ENCODE measurements at places on chromosomes 1 and 21.

DNA sequence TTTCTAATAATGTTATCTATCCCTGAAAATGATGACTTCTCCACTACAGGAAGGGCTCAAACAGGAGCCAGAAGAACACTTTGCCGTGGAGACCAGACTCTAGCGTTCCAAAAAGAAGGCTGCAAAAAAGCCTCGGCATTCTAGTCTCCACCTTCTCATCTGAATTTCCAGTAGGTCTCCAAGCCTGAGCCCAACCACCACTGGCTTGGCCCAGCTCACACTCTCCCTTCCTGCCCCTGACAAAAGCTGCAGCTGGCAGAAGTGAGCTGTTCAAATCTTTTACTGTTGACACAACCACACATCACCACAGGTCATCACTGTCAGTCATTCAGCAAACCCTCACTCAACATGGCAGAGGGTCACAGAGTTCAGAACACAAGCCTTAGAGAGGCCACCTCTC, 69.3 kb downstream of the CAMK2N1 start:
- DNase-seq: no peak

DNA sequence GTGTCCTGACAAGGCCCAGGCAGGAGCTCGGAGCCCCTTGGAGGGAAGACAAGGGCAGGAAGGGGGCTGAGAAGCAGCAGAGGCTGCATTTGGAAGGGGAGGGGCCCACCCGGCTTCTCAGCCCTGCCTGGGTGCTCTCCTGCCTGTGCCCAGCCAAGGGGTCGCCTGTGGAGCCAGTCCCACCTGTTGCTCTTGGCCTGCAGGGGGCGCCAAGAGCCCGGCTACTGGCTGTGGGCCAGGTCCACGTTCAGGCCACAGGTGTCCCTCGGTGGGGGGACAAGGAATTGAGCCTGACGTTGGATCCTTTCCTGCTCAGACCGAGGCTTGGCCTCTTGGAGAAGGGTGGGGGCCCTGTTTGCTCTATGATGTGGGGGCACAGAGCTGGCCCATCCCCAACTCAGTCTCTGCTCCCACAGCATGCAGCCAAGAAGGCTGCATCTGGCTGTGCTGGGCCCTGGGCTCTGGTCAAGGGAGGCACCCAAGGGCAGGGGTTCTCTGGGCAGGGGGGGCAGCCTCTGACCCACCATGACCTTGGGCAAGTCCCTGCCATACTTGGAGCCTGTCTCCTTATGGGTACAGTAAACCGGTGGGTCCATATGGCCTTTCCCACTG, 10.9 kb downstream of the WNT4 start:
- DNase-seq: no peak

DNA sequence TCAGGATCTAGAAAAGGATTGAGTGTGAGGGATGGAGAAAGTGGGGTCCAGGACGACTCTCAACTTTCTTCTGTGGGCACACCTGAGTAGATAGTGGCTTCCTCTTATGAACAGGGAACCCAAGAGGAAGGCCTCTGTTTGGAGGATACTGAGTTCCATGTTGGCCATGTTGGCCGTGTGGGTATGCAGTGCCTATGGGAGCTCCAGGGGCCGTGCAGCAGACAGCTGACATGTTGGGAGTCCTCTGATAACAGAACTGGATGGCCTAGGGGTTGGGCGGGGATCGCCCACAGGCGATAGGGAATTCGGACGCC, 43.0 kb downstream of the TMEM53 start:
- DNase-seq: no peak

DNA sequence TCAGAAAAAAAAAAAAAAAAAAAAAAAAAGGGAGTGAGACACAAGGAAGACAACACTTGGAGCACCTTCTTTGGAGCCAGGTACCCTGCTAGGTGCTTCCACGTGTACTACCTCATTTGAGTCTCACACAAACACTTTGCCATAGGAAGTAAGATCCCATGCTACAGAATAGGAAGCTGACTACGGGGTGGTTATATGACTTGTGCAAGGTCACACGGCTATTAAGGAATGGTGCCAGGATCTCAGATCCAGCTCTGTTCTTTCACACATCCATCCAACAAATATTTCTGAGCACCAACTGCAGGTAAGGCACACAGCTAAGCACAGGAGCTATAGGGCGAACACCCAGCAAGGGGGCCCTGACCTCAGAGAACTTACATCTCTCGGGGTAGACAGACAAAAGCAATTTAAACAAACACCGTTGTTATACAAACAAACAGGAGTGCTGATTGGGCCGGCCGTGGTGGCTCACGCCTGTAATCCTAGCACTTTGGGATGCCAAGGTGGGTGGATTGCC, 22.4 kb downstream of the PTAFR start:
- DNase-seq: no peak

GRCh38 chr1:244969355-244970235, 105.3 kb upstream of the HNRNPU start:
- DNase-seq: peak; percentile 40

DNA sequence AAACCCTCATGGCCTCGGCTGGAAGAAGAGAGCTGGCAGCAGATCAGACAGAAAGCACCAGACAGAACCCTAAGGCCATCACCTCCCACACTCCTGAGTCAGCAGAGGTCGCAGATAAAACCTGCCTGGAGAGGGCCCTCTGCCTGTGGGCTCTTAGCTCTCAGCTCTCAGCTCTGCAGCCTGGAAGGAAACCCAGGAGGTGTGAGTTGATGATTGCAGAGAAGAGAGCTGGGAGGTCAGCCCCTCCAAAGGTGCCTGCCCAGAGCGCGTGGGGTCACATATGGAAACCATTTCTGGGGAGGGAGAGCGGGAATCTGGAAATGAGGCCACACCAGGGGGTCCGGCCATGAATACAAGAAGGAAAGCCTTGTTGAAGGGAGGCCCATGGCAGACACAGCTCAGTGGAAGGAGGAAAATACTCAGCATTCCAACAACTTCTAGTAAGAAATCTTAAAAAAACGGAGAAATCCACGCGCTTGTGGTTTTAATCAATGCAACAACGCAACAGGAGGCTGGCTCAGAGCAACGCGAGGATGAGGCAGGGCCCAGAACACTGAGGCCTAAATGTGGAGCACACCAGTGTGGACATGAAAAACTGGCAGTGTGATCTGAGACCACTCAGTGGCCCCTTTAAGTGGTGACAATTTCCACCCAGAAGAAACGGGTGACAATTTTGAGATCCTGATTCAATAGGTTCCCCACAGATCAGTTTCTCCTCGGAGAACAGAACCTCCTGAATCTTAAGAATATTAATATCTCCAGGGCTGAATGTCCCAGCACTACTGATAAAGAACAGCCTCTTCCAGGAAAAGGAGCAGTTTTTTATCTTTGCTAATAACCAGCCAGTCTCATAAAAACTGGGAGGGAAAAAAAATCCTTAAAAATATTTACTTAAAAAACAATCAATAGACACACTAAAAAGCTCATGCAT, 45.7 kb downstream of the PSMG1 start:
- no peak for DNase-seq

GRCh38 chr21:41446586-41446985, 20.5 kb downstream of the MX1 start:
- no peak for DNase-seq

DNA sequence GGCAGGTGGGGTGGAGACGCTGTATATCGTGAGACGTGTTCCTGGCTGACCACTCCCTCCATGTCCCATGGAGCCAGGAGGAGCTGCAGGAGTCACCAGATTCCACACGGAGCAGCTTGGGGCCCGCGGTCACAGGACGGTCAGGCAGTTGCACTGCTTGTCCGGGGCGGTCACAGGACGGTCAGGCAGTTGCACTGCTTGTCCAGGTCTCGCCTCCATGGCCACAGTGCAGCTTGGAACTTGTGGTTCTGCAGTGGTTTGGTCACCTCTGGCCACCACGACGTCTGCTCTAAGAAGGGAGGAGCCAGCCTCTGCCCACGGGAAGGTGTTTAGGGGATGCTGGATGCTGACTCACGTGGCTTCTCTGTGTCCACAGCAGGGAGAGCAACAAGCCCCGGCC, 33.0 kb downstream of the SLX9 start:
- DNase-seq: no peak

GRCh38 chr1:48947761-48948537, 171.3 kb upstream of the BEND5 start:
- DNase-seq: no peak

GRCh38 chr1:63041660-63042059, 257.7 kb downstream of the ATG4C start:
- no peak for DNase-seq

GRCh38 chr1:26081267-26082019, 14.0 kb upstream of the TRIM63 start:
- no peak for DNase-seq

- DNase-seq: no peak
Observed at GRCh38 chr21:33458861-33459260, 20.9 kb downstream of the TMEM50B start.

DNA sequence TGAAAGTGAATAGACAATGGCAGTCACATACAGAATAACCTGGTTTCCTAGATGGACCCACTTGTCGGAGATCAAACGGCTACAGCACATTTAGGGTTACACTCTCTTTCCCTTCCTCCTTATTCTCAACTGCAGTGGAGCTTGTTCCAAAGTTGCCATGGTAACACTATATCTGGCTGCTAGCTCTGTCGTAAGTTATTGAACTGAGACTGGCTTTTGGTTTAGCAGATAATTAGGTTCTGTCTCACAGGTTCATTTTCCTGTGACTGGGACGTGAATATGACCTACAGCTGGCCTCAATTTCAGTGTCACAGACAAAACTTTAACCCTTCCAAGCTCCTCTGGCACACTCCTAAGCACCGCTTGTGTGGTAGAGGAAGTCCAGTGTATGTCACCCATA, 875.8 kb downstream of the USP25 start:
- DNase-seq: no peak

DNA sequence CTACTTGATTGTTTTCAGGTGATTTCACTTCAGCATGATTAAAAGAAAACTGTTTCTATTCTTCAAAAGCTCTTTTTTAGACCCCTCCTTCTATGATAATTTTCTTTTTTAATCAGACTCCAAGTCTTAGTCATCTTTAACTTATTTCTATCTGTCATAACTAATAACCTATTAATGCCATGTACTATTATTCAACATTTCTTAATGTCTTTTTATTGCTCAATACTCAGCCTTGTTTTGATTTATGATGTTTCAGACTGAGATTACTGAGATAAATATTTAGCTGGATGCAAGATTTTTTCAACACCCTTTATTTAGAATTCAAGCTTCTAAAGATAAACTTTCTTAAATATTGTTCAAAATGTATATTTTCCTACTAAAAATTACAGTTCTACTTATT, 53.6 kb downstream of the ATP6V1G3 start:
- no peak for DNase-seq

- no peak for DNase-seq
Observed at GRCh38 chr1:214550013-214550856, 1.2 kb downstream of the PTPN14 start.

- no peak for DNase-seq
Observed at GRCh38 chr1:228415853-228416216, 826 bp downstream of the TRIM17 start.

DNA sequence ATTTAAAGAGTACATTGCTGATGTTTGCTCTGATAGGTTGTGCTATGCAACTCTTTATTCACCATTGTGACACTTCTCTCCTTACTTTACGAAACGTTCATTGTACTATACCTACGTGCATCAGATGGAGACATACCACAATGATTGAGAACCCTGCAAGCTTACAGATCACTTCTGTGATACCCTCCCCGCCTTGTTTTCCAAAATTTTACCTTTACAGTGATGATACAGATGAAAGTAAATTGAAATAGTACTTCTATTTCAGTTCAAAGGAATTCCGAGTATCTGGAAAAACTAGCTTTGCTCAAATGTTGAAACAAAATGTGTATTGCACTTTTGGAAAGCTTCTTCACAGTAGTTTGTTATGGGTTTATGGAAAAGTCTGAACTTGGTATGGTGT, 3.3 kb downstream of the OR14K1 start:
- no peak for DNase-seq

DNA sequence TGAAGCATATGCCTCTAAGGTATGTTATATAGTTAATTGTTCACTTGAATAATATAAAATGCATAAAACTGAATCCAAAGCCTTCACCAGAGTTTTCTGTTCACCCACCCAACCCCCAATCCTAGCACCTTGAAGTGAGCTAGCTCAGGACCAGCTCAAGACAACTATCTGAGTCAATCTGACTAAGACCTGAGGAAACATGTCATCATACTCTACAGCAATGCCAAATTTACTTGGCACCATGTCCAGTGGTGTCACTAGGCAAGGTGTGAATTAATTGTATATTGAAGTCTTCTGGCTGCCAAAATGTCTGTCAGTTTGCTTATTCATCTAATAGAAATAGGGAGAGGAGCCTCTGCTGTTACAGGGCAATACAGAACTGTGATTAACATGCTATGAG, 3.8 kb downstream of the DNASE2B start:
- DNase-seq: no peak

- DNase-seq: no peak
Observed at GRCh38 chr21:42107177-42107880, 36.2 kb downstream of the UMODL1 start.

DNA sequence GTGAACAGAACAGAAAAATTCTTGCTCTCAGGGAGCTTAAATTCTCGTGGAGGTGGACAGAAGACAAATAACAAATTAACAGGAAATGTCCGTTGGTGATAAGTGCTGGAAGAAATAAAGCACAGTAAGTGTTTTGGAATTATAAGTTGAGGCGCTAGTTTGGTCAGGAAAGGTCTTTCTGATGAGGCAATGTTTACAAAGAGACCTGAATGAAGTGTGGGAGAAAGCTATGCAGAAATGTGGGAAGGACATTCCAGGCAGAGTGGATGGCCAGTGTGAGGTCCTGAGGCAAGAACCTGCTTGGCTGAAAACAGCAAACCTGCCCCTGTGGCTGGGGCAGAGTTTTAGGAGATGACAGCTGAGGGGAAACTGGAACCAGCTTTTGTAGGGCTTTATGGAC, 23.3 kb downstream of the NGF start:
- DNase-seq: no peak

- DNase-seq: no peak
Observed at GRCh38 chr1:220184506-220184905, 87.7 kb downstream of the RAB3GAP2 start.

GRCh38 chr21:16308269-16308668, 578.5 kb downstream of the USP25 start:
- DNase-seq: no peak

GRCh38 chr1:3879099-3879498, 21.0 kb downstream of the C1orf174 start:
- DNase-seq: no peak

DNA sequence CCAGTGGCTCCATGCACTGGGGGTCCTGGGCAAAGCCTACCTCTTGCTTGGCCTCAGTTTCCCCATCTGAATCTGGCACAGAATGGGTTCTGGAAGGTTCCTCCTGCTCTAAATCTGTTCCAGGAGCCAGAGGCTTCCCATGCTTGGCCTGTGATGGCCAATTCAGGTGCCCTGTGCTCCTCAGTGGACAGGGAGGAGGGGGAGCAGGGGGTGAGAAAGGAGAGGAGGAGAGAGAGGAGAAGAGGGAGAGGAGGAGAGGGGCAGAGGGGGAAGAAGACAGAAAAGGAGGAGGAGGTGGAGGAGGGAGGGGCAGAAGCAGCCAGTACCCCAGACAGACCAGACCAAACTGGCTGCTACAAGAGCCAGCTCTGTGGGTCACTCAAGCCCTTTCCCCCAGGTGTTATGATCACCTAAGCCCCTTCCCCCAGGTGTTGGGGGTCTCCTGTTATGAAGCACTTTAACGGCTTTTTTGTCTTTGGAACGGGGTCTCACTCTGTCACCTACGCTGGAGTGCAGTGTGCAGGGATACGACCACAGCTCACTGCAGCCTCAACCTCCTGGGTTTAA, 43.7 kb downstream of the TRIM11 start:
- DNase-seq: no peak

- DNase-seq: no peak
Observed at GRCh38 chr1:44013949-44014348, 17.3 kb downstream of the SLC6A9 start.

- DNase-seq: no peak
Observed at GRCh38 chr1:40386359-40386723, 12.8 kb downstream of the SMAP2 start.
